A673 (cell line): ENCODE measurements at places on chromosomes 2 and 18. TPM values are rescaled to one million over a fixed set of nuclear protein-coding genes. Genes with fewer than 3 reads are reported as not detected.

Gene MRPL30
- 55.4 and 59.9 TPM in 2 replicates for total RNA-seq

Gene FBXO36
- 3.1 and 5.0 TPM in 2 replicates for total RNA-seq

Gene THOC1
- 70.9 and 76.7 TPM in 2 replicates for total RNA-seq

Gene CERS6
- total RNA-seq: 12.4 and 13.4 TPM in 2 replicates

DNA sequence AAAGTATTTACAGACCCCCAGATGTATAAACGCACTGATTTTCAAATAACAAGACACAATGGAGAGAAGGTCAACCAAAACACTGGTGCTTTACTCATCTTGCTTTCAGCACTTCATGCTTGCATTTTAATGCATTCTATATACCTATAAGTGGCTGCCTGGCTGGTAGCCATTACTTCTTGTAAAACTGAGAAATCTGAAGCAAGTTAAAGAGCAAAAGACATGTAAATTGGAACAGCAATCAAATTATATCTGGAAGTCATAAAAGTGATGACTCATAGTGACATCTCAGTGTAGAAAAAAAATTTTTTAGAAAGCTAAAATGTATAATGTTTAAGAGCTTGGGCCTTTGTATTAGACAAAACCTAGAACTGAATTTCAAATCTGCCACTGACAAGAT lies 106.2 kb downstream of the CCDC141 start:
- no peaks in the 10 kb centered on the region for H3K4me1 ChIP-seq
- no peak overlapping the region for H3K27ac ChIP-seq
- peak; percentile 46 for DNase-seq
- no peak overlapping the region for H3K4me3 ChIP-seq
- no peaks in the 10 kb centered on the region for H3K27me3 ChIP-seq

DNA sequence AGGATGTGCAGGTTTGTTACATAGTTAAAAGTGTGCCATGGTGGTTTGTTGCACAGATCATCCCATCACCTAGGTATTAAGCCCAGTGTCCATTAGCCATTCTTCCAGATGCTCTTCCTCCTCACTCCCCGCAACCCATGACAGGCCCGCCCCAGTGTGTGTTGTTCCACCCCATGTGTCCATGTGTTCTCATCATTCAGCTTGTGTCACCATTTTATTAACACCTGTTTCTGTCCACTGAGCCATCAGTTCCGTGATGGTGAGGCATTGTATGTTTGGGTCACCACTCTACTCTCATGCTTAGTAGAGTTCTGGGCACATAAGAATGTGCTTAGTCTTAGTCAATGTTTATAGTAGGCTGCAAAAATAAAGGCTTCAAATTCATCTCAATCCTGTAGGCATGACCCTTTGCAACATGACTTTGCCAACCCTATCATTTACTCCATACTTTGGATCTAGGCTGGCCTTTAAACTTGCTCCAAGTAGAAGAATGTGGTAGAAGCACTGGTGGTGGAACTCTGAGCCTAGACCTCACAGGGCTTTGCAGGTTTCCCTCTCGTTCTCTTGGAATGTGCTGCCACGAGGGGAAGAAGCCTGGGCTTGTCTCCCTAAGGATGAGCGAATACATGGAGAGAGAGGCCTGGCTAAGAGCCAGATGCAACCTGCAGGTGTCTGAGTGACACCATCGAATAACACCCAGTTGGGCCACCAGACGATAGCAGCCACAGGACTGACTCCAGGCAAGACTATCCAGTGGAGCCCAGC lies 161.5 kb downstream of the NAPG start:
- no peaks in the 10 kb centered on the region for H3K4me1 ChIP-seq
- H3K27me3 ChIP-seq: no peaks in the 10 kb centered on the region
- H3K27ac ChIP-seq: no peak overlapping the region
- H3K4me3 ChIP-seq: no peak overlapping the region

Gene EVX2
- total RNA-seq: 0.41 and 0.70 TPM in 2 replicates

DNA sequence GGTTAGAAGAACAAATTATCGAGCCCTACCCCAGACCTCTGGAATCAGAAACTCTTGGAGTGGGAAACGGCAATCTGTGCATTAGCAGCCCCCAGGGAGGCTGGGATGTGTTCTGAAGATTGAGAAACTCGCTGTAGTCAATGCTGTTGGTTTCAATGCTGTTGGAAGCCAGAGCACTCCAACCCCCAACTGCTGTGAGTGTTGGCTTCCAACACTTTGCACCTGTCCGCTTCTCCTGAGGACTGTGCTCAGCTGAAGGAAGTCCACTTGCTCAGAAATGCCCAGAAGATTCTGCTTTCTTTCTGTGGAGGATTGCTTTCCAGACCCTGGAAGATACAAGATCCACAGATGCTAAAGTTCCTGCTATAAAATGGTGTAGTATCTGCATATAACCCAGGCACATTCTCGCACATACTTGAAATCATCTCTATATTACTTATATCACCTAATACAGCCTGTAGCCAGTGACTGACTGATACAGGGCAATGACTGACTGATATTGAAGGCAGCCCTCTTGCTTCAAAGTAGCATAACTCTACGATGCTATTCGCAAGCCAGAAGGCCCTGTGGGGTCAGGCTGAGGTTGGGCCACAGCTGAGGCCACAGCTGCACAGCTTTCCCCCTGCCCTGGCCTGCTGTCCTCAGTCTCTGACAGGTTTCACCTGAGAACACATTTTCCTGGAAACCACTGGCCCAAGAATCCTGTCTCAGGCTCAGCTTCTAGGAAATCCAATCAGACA lies 757.7 kb upstream of the ID2 start:
- H3K4me1 ChIP-seq: no peaks in the 10 kb centered on the region
- no peaks in the 10 kb centered on the region for H3K27me3 ChIP-seq
- no peak for DNase-seq
- H3K36me3 ChIP-seq: no peaks in the 10 kb centered on the region
- no peak overlapping the region for H3K4me3 ChIP-seq
- H3K27ac ChIP-seq: no peak overlapping the region

DNA sequence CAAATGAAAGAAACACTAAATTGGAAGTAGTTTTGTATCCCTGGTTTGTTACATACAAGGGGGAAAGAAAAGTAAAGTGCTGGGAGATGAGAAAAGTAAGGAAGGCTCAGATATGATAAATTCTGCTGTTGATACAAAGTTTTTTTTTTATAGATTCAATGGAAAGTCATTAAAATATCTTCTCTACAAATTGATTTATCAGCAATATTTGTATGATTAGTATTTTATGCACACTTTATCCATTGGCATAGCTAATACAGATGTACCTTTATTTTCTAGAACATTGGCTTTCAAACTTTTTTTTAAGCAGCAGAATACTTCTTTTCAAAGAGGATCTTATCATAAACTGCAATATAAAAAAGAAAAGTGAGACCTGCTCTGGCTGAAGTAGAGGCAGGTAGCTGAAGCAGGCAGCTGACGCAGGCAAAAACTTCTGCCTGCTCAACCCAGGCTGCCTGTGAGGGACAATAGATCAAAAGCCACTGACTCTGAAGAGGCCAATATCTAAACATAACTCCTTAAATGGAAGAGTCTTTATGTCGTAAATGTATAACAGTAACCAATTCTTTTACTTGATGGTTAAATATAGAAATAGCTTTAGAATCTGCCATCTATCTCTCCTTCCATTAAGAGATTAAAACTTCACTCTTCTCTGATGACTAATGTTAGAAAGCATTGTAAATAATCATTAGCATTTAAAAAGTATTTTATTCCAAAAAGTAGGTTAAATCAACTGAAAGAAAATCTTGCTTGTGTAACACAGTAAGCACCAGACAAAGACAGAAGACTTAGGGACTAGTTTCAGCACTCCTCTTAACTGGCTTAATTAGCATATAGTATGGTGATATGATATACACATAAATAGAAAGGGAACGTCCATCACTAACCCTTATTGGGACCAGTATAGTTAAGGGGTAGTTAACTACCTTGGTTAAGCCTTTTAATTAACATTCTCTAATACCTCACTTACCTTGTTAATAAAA lies 174.2 kb downstream of the SLC39A10 start:
- no peak overlapping the region for H3K4me3 ChIP-seq
- no peaks in the 10 kb centered on the region for H3K36me3 ChIP-seq
- no peak overlapping the region for H3K27ac ChIP-seq

DNA sequence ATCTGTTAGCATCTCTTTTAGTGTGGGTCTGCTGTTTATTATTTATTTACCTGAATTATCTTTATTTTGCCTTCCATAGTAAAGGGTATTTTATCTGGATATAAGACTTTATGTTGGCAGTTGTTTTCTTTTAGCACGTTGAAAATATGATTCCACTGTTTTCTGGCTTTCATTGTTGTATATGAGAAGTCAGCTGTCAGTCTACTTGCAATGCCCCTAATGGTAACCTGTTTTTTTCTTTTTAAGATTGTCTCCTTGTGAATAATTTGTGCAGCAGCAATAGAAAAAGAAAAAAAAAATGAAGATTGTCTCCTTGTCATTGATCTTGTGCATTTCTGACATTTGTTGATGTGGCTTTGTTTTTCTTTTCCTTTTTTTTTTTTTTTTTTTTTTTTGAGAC lies 27.2 kb downstream of the SNED1 start:
- no peak overlapping the region for H3K27ac ChIP-seq
- no peaks in the 10 kb centered on the region for H3K4me1 ChIP-seq
- no peak for DNase-seq
- H3K4me3 ChIP-seq: no peak overlapping the region

- no peaks in the 10 kb centered on the region for H3K36me3 ChIP-seq
- no peak overlapping the region for H3K27ac ChIP-seq
- DNase-seq: peak; percentile 11
- H3K4me1 ChIP-seq: no peaks in the 10 kb centered on the region
- no peak overlapping the region for H3K4me3 ChIP-seq
These were observed 1988.8 kb upstream of the PIK3C3 start for GRCh38 chr18:39966275-39966674.

Gene GALR1
- total RNA-seq: not detected in 2 replicates

DNA sequence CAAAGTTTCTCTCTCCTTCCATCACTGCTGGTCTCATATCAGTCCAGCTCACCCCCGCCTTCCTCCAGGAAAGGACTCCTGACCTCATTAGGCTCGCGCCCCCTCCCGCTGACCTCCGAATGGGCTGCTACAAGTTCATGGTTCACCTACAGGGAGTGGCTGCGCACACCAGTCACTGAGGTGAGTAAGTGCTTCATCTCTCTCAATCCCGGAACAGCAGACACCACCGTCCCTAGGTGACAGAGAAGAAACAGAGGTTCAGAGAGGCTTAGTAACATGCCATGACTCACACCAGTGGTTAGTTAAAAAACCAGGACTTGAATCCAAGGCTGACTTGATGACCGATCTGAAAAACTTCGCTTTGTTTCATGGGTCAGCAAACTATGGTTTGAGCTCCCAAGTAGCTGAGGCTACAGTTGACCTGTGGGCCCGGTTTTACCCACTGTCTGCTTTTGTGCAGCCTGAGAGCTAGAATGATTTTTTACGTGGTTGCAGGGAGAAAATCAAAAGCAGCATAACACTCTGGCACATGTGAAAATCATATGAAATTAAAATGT lies 42.0 kb downstream of the ZFP36L2 start:
- H3K4me3 ChIP-seq: no peak overlapping the region
- no peaks in the 10 kb centered on the region for H3K36me3 ChIP-seq
- no peaks in the 10 kb centered on the region for H3K4me1 ChIP-seq
- no peak overlapping the region for H3K27ac ChIP-seq

GRCh38 chr2:133124446-133124845 lies 443.8 kb downstream of the NCKAP5 start:
- DNase-seq: no peak
- H3K4me1 ChIP-seq: no peaks in the 10 kb centered on the region
- H3K4me3 ChIP-seq: no peak overlapping the region
- no peaks in the 10 kb centered on the region for H3K27me3 ChIP-seq
- H3K36me3 ChIP-seq: peaks cover under 1% of the 10 kb centered on the region

Gene KCMF1
- total RNA-seq: 108 and 110 TPM in 2 replicates

DNA sequence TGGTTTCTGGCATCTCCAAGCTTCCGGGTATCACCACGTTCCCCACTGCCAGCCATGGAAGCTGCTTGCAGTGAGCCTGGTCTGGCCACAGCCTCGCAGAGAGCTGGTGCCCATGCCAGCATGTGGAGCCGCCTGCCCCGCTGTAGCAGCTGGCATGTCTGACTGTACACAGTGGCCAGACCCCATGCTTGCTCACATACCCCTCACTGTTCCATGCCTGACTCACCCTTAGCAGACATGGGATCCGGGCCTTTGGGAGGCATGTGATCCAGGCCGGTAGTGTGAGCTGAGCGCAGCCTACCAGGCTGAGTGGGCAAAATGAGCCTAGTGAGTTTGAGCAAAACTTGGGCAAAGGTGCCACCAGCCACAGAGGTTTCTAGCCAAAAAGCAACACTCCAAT lies 18.8 kb upstream of the RPRD1A start:
- no peak for DNase-seq
- H3K4me3 ChIP-seq: no peak overlapping the region
- no peaks in the 10 kb centered on the region for H3K4me1 ChIP-seq
- no peak overlapping the region for H3K27ac ChIP-seq
- no peaks in the 10 kb centered on the region for H3K36me3 ChIP-seq

Gene POTEJ
- total RNA-seq: not detected in 2 replicates

DNA sequence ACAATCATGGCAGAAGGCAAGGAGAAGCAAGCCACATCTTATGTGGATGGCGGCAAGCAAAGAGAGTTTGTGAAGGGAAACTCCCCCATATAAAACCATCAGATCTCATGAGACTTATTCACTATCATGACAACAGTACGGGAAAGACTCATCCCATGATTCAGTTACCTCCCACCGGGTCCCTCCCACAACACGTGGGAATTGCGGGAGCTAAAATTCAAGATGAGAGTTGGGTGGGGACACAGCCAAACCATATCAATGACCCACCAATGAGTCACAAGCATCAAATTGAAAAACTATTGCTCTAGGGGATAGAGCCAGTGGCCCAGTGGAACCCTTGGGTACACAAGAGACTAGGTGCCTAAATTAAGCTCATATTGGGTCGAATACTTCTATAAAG lies 157.4 kb downstream of the FBXO15 start:
- no peaks in the 10 kb centered on the region for H3K27me3 ChIP-seq
- no peaks in the 10 kb centered on the region for H3K4me1 ChIP-seq
- H3K36me3 ChIP-seq: no peaks in the 10 kb centered on the region
- H3K27ac ChIP-seq: no peak overlapping the region

DNA sequence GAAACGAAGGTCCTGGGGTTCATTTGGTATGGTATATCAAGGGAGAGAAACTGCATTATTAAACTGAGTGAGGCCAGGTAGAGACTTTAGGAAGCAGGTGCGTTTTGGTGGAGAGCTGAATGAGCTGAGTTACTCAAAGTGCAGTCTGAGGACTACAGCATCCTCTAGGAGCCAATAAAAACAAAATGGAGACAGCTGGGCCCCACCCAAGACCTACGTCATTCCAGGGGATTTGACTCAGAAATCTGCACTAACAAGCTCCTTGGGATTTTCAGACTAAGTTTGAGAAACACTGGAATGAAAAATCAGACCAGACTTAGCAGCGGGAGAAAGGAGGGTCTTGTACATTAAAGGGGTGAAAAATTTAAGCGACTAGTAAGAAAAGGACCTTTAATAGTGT lies 131.5 kb downstream of the UXS1 start:
- H3K36me3 ChIP-seq: no peaks in the 10 kb centered on the region
- H3K4me1 ChIP-seq: no peaks in the 10 kb centered on the region
- H3K4me3 ChIP-seq: no peak overlapping the region
- no peak for DNase-seq

- H3K4me3 ChIP-seq: no peak overlapping the region
- H3K4me1 ChIP-seq: no peaks in the 10 kb centered on the region
- H3K36me3 ChIP-seq: no peaks in the 10 kb centered on the region
- no peak for DNase-seq
- peaks cover 91% of the 10 kb centered on the region for H3K27me3 ChIP-seq
These were observed 142.7 kb downstream of the CDH20 start for GRCh38 chr18:61475931-61476330.
